ENCODE measurements at places on chromosomes 4 and X.

- no peak for DNase-seq
These were observed 111.6 kb upstream of the C1GALT1C1 start for GRCh38 chrX:120741452-120741851.

GRCh38 chr4:48913346-48913745, 6.8 kb upstream of the OCIAD2 start:
- peak; percentile 89 for DNase-seq

GRCh38 chrX:79084923-79085322, 59.6 kb upstream of the GPR174 start:
- no peak for DNase-seq

DNA sequence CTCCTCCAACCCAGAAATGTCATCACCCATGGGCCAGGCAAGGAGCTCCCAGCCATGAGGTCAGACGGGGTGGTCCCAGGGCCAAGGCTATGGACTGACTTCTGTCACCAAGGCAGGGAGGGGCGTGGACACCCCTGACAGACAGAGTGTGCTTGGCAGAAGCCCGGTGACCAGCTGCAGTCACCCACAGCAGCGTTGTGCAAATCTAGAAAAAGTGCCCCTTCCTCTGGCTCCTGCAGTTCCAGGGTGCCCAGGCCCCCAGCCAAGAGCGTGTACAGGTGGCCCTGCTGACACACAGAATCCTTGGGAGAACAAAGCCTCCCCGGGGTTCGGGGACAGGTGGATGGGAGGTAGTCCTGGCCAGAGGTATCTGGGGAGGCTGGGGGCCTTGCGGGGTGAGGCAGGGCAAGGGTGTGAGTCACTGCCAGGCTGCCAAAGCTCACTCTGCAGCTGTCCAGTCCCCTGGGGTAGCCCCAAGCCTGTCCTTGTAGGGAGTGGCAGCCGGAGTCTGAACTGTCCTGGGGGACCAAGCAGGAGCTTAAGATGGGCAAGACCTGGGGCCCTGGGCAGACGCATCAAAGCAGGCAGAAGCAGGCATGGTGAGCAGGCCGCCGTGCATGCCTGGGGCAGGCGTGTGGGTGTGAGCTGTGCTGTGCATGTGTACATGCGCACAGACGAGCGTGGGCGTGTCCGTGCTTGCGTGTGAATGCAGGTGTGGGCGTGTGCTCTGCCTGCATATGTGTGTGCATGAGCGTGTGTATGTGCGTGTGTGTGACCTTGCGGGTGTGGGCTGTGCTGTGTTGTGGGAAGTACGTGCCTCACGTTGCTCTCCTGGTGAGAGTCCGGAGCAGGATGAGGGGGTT, 3.3 kb downstream of the MYL5 start:
- no peak for DNase-seq

- DNase-seq = no peak
These were observed 38.7 kb upstream of the IRAK1 start for GRCh38 chrX:154058214-154058997.

DNA sequence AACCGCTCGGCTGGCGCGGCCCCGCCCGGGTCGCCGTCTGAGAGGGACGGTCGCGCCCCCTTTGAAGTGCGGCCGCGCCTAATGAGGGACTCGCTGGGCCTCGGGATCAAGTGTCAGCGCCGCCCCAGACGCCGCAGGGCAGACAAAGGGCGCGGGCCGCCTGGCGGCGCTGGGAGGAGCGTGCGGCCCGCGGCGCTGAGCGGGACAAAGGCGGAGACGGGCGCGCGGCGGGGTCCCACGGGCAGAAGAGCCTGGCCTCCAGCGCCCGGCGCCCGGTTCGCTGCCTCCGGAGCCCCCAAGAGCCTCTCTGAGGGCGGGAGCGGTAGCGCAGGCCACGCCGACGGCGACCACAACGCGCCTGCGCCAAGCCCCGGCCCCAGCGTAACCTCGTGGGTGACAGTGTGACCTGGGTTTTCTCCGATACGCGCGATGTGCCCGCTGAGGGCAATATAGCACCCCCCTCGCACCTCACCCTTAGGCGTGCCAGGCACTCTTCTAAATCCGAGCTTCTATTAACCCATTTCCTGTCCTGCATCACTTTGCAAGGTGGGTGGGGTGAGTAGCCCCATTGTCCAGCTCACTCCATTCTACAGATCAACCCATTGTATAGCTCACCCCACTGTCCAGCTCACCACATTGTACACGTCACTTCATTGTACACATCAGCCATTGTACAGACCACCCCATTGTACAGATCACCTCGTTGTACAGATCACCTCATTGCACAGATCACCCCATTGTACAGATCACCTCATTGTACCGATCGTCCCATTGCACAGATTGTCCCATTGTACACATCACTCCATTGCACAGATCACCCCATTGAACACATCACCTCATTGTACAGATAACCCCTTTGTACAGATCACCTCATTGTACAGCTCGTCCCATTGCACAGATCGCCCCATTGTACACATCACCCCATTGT, 33.7 kb upstream of the STX18 start:
- DNase-seq = peak; percentile 59

GRCh38 chrX:152601848-152602616, 35.7 kb upstream of the GABRQ start:
- DNase-seq = no peak

GRCh38 chr4:64670647-64671046, 261.4 kb upstream of the TECRL start:
- no peak for DNase-seq

DNA sequence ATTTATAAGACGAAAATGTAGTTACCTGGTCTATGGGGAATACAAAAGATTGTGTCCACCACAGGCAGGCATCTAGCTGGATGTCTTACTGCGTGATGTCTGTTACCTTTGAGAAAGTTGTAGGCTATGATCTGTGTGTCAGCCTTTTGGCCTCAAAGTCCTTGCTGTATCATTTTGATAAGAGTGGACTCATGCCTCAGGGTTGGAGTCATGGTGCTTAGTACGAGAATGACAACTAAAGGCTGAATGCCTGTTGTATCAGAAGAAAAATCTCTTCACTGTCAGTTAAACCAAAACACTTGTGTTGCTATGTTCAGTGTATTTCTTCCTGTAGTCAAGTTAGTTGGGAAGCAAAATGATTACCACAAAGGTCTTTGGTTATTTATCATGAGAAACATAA, 226.2 kb downstream of the ARHGAP10 start:
- DNase-seq = no peak

DNA sequence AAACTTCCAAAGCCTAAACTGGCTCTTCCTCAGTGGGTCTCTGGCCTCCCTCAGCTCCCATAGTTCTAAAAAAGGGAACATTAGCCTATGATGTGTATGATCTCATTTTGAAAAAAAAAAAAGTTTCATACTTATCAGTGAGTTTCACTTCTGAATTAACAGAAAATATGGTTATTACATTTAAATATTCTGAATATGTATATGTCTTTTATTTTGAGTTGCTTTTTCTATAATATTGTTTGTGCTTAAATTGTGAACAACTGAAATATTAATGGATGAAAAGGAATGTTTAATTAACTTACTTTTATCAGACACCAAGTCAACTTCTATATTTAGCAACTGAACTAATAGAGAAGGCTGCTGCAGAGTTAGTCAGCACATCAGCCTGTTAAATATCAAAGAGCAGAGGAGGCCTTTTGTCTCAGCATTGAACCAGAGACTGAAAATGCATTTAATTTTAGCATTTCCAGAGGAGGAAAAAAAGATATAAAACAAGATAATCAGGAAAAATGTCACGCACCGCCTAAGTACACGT, 20.4 kb upstream of the FHL1 start:
- DNase-seq = no peak

DNA sequence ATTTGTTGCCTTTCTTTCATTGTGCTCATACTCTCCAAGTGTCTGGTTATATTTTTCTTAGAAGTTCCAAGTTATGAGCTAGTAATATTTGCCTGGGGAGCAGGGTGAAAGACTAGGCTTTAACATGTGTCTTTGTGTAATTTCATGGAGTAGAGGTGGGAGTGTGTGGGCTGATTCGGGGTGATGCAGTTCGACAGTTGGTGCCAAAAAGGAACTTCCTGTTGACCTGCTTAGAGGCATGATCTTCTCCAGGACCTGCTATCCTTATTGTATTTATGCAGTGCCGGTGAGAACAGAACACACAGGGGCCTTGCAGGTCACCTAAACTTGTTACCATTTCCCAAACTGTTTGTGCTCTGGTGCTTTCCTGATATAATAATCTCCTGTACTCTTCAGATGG, 21.2 kb downstream of the USP53 start:
- DNase-seq = no peak

GRCh38 chr4:40998675-40999358, 215.5 kb downstream of the APBB2 start:
- DNase-seq = no peak

GRCh38 chr4:6892190-6892908, 17.3 kb upstream of the TBC1D14 start:
- peak; percentile 45 for DNase-seq

GRCh38 chr4:11312389-11312788, 116.3 kb downstream of the HS3ST1 start:
- DNase-seq = peak; percentile 40

DNA sequence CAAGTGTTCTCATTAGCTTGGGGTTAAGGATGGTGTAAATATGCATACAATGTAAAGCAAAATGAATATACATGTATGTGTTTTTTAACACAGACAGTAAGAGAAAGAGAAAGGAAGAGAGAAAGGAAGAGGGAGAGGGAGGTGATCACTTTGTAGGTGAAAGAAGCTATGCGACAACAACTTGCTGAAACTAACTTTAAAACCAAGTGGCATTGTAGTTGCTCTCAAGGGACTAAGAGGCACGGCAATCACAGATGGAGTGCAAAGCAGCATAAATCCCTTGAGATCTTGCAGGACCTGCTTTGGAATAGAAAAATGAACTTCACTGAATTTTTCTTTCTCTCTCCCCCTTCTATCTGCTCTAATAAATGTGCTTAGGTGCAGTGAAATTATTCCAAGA, 1665.0 kb upstream of the TENM3 start:
- DNase-seq = no peak
